ENCODE measurements at places on chromosomes 3 and 15. TPM values are rescaled to one million over a fixed set of nuclear protein-coding genes. Genes with fewer than 3 reads are reported as not detected.

- no peak for DNase-seq
Measured at GRCh38 chr3:32488474-32489008, 14.1 kb downstream of the CMTM6 start.

DNA sequence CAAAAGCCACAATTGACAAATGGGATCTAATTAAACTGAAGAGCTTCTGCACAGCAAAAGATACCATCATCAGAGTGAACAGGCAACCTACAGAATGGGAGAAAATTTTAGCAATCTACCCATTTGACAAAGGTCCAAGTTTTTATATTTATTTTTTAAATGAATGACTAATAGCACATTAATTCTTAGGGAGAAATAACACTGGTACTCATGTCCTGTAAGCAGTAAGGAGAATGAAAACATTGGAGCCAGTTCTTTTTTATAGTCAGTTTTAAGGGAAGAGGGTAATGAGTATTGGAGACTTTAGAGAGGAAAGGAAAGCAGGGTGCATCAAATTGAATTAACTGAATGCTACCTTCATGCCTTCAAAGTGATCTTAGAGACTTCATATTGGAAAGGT, 404.7 kb upstream of the TGFBR2 start:
- DNase-seq = no peak

DNA sequence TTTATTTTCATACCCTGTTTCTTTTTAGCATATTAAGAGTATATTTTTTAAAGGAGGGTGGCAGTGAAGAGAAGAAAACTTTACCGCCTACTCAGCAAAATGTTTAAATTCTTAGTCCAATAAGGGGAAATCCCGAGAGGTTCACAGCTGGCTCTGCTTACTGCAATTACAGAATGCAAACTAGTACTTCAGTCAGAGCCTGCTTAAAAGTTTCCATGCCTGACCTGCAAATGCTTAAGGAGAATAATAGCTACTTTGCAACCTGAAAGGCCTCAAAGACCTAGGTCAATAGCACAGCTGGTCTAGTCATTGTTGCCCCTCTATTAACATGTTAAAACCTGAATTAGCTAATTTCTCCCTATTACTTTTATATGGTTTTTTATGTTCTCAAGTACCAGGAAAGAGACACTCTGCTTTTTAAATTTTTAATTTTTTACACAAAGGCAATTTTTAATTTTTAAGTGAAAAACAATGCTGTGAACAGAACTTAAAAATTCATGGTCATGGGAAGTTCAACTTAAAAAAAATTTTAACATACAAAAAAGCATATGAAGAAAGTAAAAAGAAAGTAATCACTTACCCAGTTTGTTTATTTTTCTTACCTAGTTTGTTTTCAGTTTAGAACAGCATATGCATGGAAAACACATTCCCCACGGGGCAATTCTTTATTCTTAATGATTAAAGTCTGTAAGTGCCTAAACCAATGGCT, 79.2 kb downstream of the P3H2 start:
- DNase-seq = no peak

DNA sequence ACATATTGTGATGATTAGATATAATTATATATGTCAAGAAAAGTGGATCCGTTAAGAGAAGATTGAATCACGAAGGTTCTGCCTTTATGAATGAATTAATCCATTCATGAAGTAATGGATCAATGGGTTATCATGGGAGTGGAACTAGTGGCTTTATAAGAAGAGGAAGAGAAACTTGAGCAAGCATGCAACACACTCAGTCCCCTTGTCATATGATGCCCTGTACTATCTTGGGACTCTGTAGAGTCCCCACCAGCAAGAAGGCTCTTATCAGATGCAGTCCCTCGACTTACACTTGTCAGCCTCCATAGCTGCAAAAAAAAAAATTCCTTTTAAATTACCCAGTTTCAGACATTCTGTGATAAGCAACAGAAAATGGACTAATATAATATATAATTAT, 301.9 kb downstream of the RAP2B start:
- DNase-seq = no peak

GRCh38 chr3:172750069-172750367, 508 bp upstream of the ECT2 start:
- DNase-seq = no peak

DNA sequence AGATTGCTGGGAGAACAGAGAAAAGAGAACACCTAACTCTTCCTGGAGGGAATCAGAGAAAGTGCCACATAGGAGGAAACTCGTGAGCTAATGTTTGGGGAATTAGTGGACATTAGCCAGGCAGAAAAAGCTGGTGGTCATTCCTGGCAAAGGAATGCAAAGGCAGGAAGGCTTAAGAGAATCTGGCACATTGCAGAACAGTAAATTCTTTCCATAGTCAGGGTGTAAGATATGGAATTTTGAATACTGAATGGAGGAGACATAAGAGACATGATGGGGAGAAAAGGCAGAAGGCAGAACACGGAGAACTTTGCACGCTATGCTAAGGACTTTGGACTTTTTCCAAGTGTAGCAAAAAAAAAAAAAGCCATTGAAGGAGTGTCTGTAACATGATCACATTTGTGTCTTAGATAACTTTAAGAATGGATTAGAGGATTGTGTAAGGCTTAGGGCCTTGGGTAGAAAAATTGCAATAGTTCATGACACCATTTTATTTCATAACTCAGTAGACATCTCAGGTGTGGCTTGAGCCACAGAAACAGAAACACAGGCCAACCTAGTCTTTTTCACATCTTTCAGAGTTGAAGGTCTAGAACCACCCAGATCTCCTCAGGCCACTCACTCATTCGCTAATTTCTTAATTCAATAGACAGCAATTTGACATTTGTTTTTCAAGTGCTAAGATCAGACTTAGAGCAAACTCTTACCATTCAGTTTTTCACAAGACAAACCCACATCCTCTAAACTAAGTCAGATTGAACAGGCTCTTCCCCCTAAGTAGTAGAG, 31.2 kb upstream of the CCDC80 start:
- DNase-seq = peak; percentile 36

DNA sequence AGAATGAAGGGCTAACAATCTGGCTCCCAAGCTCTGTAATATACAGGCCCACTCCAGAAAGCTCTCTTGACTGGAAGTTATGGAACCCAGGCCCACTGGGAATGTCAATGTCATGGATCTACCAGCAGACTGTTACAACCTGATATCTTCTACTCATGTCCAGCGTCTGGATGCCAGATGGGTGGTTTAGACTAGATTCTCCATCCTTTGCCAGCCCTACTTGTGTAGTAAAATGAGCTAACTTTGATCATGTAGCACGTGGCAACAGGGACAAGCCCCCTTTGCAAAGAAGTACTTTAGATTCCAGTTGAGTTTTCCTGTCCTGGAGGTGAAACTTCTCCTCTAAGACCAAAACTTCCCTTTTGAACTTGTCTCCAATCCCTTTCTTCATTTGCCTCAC, 55.1 kb downstream of the HEG1 start:
- no peak for DNase-seq

GRCh38 chr3:174266476-174266875, 592.7 kb upstream of the NAALADL2 start:
- no peak for DNase-seq

DNA sequence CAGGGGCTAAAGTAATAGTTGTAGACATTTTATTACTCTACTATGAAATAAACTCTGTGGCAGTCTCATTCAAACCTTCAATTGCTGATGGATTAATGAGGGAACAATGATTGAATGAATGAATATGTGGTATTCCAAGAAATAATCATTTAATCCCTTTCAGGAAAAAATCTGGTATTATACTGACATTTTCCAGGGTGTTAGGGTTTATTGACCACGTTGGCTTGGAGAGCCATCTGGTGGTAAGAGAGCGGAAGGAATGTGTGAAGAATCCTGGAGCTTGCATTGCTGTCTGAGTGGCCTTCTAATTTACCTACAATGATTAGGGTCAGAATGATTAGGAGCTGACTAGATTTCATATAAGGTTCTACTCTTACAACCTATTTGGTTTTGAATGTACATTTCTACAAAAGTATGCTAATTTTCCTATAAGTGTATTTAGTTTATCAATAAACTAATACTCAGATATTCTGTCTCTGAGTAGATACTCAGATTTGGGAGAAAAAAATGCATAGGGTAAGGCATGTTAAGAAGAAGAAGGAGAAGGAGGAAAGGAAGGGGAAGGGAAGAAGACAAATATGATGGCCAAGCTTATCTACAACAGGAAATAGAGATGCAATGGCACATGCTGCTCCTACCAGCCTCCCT, 249.9 kb downstream of the ROBO1 start:
- DNase-seq = peak; percentile 76

DNA sequence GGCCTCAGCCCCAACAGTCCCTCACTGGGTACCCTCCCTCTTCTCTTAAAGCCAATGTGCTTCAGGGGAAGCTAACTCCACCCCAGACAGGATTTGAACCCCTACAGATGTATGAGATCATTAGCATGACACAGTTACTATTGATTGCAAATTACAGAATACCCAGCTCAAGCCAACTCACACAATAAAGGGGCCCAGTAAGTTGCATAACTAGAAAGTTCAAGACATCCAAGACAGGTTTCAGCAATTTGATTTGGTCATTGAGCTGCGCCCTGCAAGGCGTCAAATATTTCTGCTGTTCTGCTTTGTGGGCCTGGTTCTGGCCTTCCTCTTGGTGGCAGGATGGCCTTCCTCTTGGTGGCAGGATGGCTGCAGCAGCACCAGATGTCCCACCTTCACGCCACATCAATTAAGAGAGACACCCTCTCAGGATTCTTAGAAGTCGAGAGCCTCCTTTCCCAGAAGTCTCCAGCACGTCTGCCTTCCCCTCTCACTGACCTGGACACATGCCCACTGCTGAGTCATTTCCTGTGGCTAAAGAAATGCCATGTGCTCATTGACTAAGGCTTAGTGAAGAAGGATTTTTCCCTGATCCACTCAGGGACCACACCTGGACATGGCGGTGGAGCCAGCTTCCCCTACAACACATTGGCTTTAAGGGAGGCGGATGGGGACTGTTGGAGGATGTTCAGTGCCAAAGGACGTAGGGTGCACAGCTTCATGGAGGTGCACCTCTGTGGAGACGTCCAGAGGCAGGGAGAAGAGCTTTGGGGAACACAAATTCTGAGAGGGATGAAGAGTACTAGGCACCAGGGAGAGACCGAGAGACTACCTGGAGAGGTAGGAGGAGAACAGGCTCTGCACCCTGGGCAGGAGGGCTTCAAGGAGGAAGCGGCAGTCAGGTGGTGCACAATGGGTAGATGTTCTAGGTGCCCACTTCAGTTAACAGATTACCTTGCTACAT, 49.1 kb downstream of the DNASE1L3 start:
- peak; percentile 97 for DNase-seq

- peak; percentile 60 for DNase-seq
Measured at GRCh38 chr15:90654233-90655136, 62.7 kb upstream of the BLM start.

DNA sequence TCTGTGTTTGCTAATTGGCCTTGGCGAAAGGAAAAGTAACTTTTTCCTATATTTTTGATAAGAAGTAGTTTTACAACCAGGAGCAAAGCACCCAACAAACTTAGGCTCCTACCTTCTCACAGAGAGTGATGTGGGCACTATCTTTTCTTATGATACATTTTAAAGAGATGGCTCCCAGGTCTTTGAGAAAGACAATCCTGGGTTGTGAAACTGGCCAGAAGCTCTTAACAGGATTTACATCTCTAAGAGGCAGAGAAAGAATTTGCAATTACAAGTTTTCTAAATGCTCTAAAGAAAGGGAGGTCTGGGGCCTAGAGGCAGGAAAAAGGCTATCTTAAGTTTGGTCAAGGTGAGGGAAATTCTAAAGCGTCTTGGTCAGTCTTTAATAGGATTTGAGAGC, 609.7 kb downstream of the VGLL3 start:
- DNase-seq = no peak

- no peak for DNase-seq
Measured at GRCh38 chr15:65130941-65131340, 2.7 kb downstream of the PDCD7 start.

GRCh38 chr3:115783938-115784738, 160.8 kb downstream of the GAP43 start:
- DNase-seq = peak; percentile 92

GRCh38 chr3:53083949-53084309, 38.1 kb upstream of the SFMBT1 start:
- no peak for DNase-seq

DNA sequence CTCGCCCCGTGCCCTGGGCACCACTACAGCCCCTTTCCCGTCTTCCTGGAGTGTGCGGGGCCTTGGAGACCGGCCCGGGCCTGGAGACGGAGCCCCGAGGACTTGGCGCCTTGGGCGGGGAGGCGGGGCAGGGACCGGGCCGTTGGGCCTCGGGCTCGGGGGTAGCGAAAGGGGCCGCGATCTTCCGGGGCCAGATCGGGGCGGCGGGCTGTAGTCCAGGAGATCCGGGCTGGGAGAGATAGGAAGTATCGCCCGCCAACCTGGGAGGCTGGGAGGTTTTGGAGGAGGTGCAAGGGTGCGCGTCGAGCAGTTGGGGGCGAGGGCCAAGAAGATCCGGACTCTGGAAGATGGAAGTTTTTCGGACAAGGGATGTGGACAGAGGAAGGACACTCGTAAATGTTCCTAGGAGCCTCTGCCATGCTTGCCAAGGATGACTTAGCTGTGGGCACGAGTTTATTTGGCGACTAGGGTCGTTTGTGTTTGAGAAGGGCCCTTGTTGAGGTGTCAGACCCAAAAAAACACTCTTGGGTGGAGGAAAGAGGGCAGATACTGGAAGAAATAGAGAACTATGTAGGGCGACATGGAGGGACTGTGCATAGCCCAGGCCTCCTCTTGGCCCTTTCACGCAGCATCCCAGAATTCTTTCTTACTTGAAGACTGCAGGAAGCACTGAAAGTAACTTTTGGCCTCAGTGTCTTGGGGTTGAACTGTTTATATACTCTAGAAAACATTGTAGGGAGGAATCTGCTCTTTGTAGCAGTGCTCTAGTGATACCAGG, 712 bp downstream of the RTF1 start:
- DNase-seq = no peak

DNA sequence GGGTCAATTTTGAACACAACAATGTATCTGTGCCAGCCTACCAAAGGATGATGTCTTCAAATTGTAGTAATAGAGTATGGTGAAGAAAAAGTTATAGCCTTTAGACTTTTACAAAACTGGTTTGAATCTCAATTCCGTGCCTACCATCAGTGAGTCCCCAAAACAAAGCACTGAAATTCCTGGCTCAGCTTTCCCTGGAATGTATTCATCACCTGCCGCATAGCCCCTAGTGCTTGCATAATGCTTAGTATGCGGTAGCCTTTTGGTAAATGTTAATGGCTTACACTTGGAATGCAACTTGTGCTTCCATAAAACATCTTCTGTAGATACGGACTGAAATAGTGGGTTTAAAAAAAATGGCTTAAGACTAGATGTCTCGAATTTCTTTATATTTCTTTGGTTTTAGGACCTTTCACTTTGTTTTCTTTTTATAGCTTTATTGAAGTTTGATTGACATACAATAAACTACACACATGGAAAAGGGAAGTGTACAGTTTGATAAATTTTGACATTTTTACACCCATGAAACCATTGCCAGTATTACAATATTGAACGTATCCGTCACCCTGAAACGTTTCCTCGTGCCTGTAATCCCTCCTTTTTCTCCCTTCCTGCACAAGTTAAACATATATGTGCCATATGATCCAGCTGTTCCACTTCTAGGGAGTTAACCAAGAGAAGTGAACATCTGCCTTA, 12.1 kb downstream of the SACM1L start:
- no peak for DNase-seq

- no peak for DNase-seq
Measured at GRCh38 chr3:192299921-192300320, 427.4 kb downstream of the FGF12 start.

The ALPK3 gene
- 38.8 TPM for total RNA-seq

The CD80 gene
- 0.17 TPM for total RNA-seq

The NEK10 gene
- total RNA-seq = 2.0 TPM

The MRPL3 gene
- 77.4 TPM for total RNA-seq

The BCHE gene
- 20.4 TPM for total RNA-seq

The HRH1 gene
- 6.1 TPM for total RNA-seq

The ZBTB20 gene
- total RNA-seq = 25.4 TPM

The TTC23 gene
- 28.3 TPM for total RNA-seq

The SPINK8 gene
- total RNA-seq = not detected
